ENCODE measurements at places on chromosomes 7 and 10. TPM values are rescaled to one million over a fixed set of nuclear protein-coding genes. Genes with fewer than 3 reads are reported as not detected.

DNA sequence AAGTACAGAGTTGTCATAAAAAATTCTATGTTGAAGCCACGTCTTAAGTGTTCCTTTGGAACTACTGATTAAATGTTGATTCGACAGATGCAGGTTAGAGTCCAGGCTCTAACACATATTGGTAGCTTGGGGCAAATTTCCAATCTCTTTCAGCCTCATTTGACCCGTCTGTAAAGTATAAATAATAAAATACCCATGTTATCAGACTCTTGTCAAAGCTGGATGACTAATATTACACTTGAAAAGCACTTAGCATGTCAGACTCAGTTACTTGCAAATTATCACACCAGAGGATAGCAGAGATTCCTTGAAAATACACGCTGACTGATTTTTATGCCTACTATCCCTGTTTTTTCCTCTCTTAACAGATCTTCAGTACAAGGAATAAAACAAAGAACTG is 18.1 kb upstream of the MACC1 start:
- DNase-seq: peak; percentile 76

DNA sequence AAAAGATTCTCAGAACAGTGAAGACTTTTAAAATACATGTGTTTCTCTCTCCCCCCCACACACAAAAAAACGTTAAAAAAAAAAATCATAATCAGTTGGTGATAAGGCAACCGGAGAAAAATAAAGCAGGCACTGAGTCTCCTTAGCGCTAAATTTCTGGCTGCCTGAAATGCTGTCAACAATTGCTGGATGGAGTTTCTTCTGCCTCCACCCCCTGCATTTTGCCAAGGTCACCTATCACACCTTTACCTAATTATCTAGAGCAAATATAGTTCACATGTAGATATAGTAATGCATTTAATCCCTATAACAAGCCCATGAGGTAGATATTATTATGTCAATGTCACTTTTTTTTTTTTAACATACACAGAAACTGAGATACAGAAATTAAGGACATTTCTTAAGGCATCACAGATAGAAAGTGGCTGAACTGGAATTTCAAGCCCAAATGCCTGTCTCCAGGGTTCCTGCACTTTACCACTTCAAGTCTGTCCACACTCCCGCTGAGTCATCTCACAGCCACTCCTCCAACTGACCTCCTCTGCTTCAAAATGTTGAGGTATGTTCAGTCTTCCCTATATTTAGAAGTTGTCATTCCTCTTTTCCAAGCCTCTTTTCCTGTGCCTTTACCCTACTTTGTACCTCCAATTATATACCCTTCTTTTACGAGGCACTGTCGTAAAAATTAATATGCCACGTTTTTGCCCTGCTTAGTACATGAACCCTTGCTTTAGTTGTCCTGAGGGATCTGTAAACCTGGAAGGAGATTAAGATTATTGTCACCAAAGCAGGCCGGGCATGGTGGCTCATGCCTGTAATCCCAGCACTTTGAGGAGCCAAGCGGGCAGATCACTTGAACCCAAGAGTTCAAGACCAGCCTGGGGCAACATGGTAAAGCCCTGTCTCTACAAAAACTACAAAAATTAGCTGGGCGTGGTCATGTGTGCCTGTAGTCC is 72.8 kb upstream of the MPP7 start:
- DNase-seq: peak; percentile 51

- DNase-seq: peak; percentile 43
These were observed 18.7 kb downstream of the MPP7 start for GRCh38 chr10:28284126-28284525.

DNA sequence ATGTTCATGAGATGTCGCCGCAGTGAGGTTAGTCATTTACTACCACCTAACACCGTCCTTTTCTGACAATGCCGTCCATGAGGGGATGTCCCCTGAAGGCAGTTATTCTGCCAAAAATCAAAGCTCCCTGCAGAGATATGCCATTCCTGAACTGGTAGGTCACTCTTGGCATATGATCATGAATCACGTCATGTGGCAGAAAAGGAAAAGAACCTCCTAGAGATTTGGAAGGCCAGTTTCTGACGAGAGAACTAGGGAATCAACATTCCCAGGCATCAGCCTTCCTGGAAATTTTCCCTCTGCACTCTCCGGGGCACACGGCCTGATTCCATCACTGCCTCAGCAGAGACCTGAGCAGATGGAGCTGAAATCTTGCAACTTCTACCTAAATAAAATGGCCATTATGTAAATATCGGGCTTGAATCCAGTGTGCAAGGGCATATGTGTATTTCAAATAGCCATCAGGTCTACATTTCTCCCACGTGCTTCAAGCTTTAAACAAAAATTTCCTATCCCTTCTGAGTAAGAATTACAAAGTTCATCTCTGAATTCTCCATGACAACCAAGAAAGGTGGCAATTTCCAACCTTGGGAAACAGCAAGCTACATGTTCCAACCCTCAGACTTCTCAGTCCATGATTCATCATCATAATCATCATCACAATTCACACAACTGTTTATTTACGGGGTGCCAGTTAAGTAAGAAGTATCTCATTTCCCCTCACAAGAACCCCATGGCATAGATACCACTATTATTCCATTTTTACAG is 46.5 kb downstream of the AMPH start:
- DNase-seq: no peak

Gene PLAC9
- polyA plus RNA-seq: 17.8 TPM

DNA sequence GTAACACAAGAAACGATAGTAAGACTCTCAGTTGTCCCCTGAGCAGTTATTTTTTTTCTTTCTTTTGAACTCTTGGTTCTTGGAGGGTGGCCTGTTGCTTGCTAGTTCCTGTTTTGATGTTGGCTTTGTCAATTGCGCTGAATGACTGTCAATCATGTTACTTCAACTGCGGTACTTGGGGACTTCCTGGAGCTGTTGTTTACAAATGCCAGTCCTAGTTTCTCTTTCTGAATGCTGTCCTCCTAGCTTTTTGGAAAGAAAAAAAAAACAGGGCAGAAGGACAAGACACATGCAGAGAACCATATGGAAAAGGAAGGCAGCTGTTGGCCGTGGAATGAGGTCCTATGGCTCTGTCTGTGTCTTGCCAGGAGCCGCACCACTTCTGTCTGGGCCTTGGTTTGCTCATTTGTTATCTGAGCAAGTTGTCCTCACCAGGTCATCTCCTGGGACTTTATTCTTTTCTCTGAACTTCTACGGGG is 7.0 kb upstream of the PDCD4 start:
- no peak for DNase-seq

Gene ZPBP
- polyA plus RNA-seq: 0.06 TPM

DNA sequence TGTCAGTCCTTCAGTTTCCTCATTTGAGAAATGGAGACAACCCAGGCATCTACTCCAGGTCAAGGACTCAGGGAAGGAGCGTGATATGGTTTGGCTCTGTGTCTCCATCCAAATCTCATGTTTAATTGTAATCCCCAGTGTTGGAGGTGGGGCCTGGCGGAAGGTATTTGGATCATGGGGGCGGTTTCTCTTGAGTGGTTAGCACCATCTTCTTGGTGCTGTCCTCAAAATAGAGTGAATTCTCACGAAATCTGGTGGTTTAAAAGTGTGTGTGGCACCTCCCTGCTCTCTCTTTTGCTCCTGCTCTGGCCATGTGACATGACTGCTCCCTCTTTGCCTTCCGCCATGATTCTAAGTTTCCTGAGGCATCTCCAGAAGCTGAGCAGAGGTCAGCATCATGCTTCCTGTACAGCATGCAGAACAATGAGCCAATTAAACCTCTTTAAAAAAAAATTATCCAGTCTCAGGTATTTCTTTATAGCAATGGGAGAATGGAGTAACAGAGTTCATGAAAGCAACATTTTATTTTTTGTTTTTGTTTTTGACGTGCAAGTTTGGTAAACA is 30.0 kb downstream of the ARHGAP22 start:
- no peak for DNase-seq

Gene CPXM2
- polyA plus RNA-seq: 63.9 TPM

GRCh38 chr7:128215281-128215680 is 25.8 kb upstream of the LEP start:
- no peak for DNase-seq

- DNase-seq: no peak
These were observed 298.0 kb upstream of the KCND2 start for GRCh38 chr7:119974972-119975371.
